ENCODE measurements at places on chromosomes 2 and 18.

DNA sequence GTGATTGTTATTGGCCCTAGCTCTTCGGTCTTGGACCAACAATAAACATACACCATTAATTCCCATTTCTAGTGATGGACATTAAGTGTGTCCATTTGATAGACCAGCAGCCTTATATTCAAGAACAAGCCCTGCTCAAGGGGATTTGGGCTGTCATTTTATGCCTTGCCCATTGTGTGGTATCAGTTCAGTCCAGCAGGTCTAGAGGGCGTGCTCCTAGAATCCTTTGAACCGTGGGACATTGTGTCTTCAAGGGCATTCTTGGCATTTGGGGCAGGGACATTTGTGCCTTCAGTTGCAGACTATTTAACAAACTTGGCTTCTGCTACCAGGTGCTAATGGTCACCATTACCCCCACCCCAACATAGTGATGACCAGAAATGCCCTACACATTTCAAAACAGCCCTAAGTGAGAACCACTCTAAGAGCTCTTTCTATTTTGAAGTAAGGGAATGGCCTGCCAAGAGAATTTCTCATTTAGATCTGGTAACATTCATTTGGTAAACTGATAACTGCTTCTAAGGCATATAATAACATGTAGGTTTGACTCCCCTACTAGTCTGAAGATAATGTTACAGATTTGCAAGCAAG, 284.7 kb downstream of the ALPK2 start:
- no peak for DNase-seq

- DNase-seq: no peak
These were observed 80.1 kb upstream of the CREB1 start for GRCh38 chr2:207449642-207450165.

DNA sequence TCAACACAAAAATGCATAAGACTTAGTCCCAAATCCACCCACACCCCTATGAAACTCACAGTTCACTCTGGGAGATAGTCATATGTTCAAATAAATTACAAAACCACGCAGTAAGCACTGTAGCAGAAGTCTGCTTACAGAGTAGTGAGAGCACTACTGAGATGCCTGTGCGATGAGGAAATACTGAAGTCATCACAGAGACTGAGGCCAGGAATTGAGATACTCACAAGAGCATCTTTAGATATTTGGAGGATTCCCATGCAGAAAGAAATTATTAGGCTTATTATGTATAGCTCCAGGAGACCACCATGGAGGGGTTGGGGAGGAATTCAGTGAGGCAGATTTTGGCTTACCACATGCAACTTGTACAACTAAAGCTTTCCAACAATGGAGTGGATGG, 82.3 kb downstream of the ANTXR1 start:
- DNase-seq: no peak

DNA sequence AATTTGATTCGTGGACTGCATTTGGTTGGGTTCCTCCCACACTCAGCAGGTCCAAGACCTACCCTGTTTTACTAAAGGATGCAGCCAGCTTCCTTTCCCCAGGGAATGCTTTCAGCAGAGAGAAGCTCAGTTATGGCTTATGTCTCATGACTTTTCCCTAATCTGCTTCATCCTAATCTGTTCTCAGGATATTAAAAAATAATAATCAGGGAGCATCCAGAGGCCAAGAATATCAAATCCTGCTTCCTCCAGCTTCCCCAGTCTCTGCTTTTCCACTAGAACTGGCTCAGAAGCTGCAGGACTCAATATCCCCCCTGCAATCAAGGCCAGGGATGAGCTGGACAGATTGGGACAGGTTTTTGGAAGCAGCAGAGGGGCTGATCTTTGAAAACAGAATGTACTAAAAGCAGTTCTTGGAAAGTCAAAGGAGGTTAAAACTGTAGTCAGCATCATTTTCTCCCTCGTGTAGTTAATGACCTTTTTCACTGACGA, 326.9 kb upstream of the TNP1 start:
- no peak for DNase-seq

DNA sequence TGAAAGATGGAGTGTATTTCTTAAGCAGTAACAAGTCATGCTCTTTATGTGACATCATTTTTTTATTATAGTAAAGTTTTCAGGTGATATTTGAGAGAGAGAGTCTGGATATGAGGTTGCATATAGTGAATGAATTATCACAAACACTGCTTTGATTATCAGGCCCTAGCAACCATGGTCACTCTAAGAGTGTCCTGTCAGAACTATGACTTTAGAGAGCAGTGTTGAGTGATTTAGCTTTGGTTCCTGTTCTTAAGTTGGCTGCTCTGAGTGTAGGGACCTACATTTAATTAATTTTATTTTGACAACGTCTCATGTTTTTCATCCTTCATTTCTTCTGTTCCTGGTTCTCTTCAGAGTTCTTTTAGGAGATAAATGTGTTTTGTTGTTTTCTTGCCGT, 275.5 kb downstream of the KCNJ3 start:
- DNase-seq: no peak

GRCh38 chr2:85796341-85797262, 42.8 kb downstream of the ATOH8 start:
- peak; percentile 43 for DNase-seq

GRCh38 chr2:32627441-32627813, 423 bp upstream of the TTC27 start:
- DNase-seq: no peak

GRCh38 chr2:65175894-65176530, 46.1 kb upstream of the RAB1A start:
- no peak for DNase-seq

GRCh38 chr2:25042321-25043240, 705 bp downstream of the EFR3B start:
- peak; percentile 49 for DNase-seq

DNA sequence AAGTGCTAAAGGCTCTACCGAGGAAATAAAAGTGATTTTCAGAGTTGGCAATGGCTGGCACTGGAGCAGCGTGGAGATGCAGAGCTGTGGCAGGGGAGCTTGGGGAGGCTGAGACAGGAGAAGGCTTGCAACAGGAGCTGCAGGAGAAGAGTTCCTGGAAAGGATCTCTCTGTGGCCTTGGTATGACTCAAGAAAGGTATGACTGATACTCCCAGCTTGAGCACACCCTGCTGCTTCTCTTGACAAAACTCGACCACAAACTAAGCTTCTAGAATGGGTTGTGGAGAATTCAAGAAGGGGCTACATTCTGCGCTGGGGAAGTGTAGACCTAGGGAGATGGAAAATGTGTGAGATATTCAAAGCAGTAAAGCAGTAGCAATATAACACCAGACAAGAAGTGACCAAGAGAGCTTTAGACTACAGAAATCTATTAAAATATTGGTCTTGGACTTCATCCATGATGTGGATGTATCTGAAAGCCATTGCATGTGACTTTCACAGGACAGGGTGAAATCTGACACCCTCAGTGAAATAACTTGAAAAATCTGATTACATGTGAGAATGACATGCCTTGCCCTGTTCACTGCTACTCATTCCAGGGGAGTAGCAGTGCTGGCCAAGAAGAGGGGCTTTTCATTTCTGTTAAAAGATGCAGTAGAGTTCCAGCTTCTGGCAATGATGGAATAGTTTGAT, 41.5 kb downstream of the SUCLG1 start:
- no peak for DNase-seq

DNA sequence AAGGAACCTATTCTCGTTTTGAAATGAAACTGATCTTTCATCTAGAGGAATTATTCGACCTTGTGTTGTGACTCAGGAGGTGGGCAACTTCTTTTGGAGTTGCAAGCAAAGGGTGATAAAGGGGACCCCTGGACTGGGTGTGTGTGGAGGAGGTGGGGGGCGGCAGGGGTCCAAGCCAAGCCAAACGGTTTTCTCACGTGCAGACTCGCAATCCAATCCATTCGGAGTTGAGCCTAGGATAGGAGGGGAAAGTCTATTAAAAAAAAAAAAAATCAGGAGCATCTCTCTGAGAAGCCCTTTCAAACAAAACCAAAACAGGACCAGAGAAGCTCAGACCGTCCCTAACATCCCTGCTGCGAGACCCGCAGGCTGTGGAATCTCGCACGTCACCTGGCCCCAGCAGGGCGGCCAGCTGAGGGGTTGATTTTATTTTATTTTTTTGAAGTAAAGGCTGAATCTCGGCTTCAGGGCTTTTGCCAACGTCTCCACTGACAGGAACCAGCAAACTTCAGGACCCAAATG, 3.7 kb upstream of the ZEB2 start:
- no peak for DNase-seq

DNA sequence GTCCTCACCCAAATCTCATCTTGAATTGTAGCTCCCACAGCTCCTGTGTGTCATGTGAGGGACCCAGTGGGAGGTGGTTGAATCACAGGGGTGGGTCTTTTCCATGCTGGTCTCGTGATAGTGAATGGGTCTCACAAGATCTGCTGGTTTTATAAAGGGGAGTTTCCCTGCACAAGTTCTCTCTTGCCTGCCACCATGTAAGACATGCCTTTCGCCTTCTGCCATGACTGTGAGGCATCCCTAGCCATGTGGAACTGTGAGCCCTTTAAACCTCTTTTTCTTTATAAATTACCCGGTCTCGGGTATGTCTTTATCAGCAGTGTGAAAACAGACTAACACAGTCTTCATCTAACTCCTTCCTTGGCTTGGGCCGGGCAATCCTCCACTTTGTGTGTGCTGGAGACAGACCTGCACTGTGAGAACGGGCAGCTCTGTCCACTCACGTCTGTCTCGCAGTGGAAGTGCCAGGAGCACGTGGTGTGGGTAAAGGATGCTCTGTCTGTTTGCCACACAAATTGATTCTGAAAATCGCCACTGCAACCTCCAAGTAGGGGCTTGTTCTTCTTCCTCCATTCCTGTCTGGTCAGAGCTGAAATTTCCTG, 47.6 kb upstream of the OTOS start:
- no peak for DNase-seq

GRCh38 chr2:240111253-240111652, 24.9 kb downstream of the COPS9 start:
- DNase-seq: no peak

DNA sequence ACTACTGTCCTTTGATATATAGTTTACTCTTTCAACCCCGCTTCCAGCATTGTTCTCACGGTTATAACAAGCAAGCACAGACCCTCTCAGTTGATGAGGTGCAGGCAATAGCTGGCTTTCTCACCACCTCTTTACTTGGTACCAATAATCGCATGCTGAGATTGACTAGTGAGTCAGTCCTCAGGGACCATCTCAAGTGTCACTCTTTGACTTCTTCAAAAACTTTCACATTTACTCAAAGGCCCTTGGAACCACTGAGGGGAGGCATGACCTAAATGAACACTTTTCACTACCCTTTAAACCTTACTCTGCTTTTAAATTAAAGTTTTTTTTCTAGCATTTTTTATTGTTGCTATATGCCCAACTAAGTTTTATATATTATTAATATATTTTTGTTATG, 101.8 kb downstream of the DAW1 start:
- DNase-seq: no peak

GRCh38 chr2:57443086-57443485, 603.5 kb upstream of the VRK2 start:
- DNase-seq: no peak

Measured in neural crest cell (in vitro differentiated cells).